NCI-H774 (cell line): ENCODE measurements at places on chromosomes 16 and 17.

- DNase-seq = no peak
Measured at GRCh38 chr17:10652984-10653659, 4.0 kb downstream of the MYH3 start.

DNA sequence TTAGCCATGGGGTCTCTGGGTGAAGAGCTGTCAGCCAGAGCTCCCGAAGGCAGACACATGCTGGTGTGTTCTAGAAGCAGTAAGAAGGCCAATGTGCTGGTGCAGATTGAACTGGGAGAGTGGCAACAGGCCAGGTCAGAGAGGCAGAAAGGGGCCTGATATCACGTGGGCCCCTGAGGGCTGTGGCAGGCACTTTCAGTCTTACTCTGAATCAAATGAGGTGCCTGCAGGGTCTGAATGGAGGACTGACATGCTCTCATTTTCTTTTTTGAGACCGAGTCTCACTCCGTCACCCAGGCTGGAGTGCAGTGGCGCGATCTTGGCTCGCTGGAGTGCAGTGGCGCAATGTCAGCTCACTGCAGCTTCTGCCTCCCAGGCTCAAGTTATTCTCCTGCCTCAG lies 293.8 kb downstream of the ABCC12 start:
- no peak for DNase-seq

- DNase-seq = peak; percentile 18
Measured at GRCh38 chr17:82110298-82110697, 12.3 kb upstream of the FASN start.

DNA sequence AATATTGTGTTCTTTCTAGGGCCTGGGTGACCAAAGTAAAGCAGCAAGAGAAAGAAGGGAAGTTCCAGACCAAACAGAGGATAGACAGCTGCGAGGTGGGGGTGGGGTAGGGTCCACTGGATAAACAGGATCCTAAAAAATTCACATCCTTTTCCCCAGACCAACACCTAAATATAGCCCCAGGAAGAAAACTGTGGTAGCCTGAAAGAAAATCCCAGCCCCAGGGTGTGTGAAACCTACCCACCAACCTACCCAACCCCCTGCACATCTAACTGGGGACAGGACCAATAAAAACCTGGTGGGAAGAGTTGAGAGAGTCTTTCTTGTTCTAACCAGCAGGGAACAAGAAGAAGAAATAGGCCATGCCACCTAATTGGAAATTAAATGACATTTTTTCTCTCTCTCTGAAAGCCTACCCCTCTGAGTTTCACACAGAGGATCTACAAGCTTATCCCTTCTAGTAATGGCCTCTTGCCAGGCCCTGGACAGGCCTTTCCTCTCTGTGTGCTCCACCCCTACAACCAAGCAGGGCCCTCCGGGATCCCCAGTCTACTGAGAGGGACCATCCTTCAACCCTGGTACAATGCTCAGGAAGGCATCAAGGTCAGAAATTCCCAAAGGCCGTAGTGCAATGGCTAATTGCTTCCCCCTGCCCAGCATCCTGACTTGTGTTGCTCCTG lies 12.0 kb downstream of the MYO18A start:
- DNase-seq = no peak

DNA sequence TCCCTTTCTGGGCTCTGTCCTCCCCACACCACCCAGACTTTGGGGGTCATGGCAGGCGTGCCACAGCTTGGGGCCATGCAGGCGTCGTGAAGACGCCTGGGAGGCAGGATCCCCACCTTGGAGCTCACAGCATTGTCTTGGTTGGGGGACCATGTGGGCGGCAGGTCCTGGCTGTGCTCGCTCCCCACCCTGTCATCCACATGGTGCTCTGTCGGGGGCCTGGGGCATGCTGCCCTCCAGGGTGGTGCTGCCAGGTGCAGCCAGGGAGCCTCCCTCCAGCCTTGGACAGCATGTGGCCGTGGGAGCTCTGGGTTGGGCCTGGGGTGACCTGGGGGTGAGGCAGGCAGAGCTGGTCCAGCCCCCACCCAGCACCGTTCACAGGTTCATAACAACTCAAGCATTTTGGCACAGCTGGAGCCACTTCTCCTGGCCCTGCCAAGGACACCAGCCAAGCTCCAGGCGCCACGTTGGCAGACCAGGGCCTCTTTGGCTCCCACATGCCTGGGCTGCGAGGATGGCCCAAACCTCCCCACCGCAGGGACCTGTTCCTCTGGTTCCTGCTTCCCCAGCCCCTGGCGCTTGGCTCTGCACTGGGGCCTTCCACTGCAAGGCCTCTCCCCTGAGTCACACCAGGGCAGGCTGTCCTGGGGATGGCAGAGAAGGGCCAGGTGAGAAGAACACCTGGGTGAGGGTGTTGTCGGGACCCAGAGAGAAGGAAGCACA lies 15.1 kb upstream of the ATP6V0C start:
- no peak for DNase-seq

DNA sequence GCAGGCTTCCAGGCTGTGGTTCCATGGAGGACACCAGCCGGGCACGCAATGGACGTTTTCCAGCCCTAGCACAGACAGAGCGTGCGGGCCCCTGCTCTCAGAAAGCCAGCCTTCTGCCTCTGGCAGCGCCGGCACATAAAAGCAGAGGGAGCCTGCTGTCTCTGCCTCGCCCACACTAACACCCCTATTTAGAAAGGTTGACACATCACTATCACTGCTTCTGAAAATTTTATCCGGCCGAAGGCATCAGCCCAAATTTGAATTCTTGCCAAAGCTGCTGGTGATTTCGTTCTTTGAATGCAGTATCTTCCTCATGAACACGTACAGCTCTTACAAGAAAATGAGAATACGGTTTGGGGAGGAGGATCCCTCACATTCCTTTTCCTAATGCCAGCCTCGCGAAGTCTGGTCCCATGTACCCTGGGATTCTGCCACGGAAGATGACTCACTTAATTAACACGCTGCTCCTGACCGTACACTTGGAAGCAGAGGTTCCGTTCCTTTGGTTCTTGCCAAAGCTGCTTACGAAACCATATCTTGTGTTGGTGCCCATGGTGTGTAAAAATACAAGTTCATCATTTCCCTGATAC lies 1.3 kb upstream of the RAB11FIP3 start:
- no peak for DNase-seq

GRCh38 chr16:50446861-50447260 lies 78.1 kb upstream of the BRD7 start:
- no peak for DNase-seq

GRCh38 chr17:82013341-82013740 lies 9.3 kb downstream of the CENPX start:
- no peak for DNase-seq

DNA sequence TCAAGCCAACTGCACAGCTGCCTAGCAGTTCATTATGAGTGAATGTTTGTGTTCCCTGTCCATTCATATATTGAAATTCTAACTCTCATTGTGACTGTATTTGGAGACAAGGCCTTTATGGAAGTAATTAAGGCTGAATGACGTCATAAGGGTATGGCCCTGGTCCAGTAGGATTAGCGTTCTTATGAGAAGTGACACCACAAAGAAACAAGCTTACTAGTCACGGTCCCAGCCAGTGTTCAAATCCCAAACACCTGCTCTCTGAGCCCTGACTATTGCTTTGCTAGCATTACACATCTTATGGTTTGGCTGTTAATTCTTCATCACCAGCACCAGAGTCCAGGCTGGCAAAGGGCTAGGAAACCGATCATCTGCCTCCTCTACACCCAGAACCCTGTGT lies 2.2 kb downstream of the ZNF668 start:
- peak; percentile 81 for DNase-seq

- no peak for DNase-seq
Measured at GRCh38 chr16:84714028-84714427, 14.2 kb downstream of the USP10 start.

DNA sequence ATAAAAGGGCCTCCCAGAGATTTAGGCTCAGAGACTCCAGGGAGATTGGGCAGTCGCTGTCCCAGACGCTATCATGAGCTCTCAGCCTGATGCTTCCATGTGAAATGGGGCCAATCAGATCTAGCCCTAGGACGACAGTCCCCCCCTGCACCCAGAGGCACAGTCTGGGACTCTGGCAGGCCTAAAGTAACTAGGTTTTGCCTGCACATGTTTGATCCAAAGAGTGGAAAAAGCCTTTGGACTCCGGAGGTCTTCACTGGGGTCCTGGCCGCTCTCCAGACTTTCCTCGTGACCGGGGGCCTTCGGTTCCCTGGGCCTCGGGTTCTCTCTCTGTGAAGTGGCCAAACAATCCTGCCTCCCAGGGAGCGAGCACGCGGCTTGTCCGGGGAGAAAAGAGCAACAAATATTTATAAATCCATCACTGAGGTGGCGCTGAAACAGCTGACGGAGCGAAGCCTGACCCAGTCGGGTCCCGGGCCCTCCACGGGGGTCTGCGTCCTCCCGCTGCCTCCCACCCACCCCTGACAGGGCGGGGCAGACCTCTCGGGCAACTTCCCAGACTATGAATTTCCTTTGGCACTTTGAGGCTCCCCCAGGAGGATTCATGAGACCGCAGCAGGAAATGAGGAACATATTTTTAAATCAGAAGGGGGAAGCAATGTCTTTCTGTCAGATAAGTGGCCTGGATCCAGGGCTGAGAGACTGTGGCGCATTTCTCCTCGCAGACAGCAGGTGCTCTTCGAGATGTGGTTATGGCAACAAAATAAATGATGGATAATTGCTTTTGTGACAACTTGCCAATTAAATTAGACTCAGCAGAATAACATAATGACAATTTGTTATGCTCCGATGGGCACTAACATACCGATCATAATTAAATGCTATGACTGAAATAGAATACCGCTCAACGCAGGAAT lies 38.9 kb downstream of the MRPS23 start:
- peak; percentile 74 for DNase-seq

GRCh38 chr16:55048745-55049144 lies 118.1 kb downstream of the IRX5 start:
- DNase-seq = no peak

- DNase-seq = peak; percentile 21
Measured at GRCh38 chr17:67504182-67504581, 127.1 kb downstream of the PITPNC1 start.

- DNase-seq = no peak
Measured at GRCh38 chr16:19128454-19129200, 14.9 kb downstream of the ITPRIPL2 start.

GRCh38 chr17:44828919-44829522 lies 1.1 kb downstream of the GJC1 start:
- DNase-seq = no peak

- DNase-seq = peak; percentile 40
Measured at GRCh38 chr17:77366558-77367245, 225.9 kb downstream of the SEC14L1 start.
